ENCODE measurements at places on chromosomes 5 and 9. TPM values are rescaled to one million over a fixed set of nuclear protein-coding genes. Genes with fewer than 3 reads are reported as not detected.

The PTTG1 gene
- 2.3 TPM for total RNA-seq

The FBN2 gene
- total RNA-seq = 5.5 TPM

The SLC27A4 gene
- total RNA-seq = 36.1 TPM

The PCDHGB5 gene
- 1.8 TPM for total RNA-seq

The AQP7 gene
- total RNA-seq = not detected

The TMEM215 gene
- total RNA-seq = not detected

The ZDHHC11B gene
- 1.8 TPM for total RNA-seq

The NTNG2 gene
- total RNA-seq = 0.18 TPM

The PCDHA10 gene
- total RNA-seq = 26.3 TPM

The ENTPD2 gene
- total RNA-seq = not detected

The SPINK1 gene
- total RNA-seq = 1,621 TPM
